ENCODE measurements at places on chromosomes 16 and 17.

DNA sequence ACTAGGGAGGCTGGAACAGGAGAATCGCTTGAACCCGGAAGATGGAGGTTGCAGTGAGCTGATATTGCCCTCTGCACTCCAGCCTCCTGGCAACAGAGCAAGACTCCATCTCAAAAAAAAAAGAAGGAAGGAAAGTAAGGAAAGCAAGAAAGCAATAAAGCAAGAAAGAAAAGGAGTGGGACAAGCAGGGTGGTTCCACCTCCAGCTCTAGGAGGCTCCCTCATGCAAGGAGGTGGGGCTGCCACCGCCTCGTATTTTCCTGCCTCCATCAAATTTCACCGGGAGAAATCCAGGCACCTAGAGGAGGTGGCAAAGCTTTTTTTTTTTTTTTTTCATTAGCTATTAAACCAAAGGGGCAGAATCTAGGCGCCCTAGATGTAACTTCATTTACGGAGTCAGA lies 1.0 kb downstream of the CYB561 start:
- no peak for DNase-seq

GRCh38 chr17:68102318-68102758 lies 66.8 kb downstream of the KPNA2 start:
- no peak for DNase-seq

- DNase-seq = no peak
Measured at GRCh38 chr17:45226576-45226975, 4.9 kb downstream of the FMNL1 start.

DNA sequence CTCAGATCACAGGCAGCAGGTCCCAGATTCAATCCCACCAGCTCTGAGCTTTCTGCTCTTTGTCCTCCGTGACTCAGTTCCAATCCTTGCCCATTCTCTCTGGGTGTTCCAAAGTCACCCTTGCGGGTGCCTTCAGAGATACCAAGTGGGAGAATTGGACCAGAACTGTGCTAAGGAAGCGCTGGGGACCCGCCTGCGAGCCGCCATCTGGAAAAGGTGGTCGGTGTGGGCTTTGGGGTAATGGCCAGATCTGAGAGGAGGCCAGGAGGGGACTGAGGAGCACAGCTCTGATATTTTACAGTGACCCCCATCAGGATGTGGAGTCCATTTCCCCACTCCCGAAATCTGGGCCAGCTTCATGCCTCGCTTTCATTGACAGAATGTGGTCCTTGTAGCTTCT lies 152.6 kb downstream of the SDK2 start:
- no peak for DNase-seq

- no peak for DNase-seq
Measured at GRCh38 chr16:74729783-74730683, 29.4 kb upstream of the MLKL start.

DNA sequence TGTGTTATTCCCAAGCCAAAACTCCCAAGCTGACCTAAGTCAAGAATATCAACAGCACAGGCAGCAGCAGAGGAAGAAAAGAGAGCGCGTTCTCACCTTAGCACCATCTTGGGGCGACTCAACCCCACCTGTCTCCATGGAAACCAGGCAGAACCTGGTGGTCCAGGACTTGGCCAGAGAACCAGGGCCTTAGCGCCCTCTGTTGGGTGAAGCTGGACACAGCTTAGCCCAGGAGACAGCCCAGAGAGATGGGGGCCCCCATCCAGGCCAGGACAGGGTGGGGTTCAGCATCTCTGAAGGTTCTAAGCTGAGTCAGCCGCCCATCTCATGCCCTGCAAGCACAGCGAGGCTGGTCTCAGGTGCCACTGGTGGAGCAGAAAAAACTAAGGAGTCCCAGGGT lies 60.1 kb upstream of the TMEM132E start:
- DNase-seq = no peak

- no peak for DNase-seq
Measured at GRCh38 chr16:67919622-67920221, 11.9 kb downstream of the CTRL start.

Data from fibroblast of upper back skin (primary cell).